ENCODE measurements at places on chromosomes 16 and 17. TPM values are rescaled to one million over a fixed set of nuclear protein-coding genes. Genes with fewer than 3 reads are reported as not detected.

DNA sequence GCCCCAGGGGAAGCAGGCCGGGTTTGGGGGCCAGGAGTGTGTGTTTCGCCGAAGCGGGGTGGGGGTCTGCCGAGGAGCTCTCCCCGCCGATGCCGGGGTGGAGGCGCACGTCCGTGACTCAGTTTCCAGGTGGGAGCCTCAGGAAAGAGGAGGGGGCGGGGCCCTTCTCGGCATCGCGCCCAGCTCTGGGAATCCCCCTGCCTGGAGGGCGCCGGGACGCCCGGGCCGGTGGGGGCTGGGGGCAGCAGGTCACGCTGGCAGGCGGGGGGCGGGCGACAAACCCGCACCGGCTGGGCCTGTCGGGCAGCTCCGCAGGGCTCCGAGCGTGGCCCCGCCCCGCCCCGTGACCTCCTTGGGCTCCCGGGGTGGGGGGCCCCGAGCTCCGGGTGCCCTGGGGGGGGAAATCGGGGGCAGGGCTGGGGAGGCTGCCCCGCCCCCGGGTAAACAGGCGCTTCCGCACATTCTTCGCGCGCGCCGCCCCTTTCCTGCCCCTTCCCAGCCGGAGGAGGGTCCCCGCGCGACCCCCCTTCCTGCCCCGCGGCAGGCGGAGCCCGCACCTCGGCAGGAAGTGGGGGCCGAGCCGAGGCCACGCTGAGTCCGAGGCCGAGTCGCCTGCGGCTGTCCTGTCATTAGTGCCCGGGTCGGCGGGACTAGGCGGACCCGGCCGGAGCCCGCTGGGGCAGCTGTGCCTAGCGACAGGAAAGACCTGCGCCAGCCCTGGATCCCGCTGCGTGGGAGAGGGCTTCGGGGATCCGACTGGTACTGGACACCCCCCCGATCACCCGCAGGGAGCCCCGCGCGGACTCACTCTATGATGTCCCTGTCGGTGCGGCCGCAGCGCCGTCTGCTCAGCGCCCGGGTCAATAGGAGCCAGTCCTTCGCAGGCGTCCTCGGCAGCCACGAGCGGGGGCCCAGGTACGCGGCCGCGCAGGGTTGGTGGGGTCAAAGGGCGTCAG is 9.3 kb downstream of the RIPOR1 start:
- H3K4me3 ChIP-seq = peak overlapping the region; percentile 56
- peaks cover 32% of the 10 kb centered on the region for H3K4me1 ChIP-seq

CFAP97D1 gene
- 0.12 TPM for polyA plus RNA-seq

DNA sequence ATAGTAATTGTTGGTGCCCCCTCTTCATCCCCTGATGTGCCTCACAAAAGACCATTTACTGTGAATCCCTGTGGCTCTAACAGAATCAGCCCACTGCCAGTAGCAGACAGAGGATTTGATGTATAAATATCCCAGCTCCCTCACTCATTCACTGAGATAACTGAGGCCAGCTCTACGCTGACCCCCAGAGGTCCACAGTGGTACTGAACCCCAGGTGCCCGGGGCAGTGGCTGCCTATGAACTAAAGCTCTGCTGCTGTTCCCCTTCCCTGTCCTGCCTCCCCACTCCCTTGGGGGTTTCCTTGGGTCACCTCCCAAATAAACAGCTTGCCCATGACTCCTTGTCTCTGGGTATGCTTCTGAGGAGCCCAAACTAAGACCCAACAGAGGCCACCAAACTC is 295.8 kb downstream of the FOXL1 start:
- no peak overlapping the region for H3K4me3 ChIP-seq
- no peak for DNase-seq
- H3K27me3 ChIP-seq = no peaks in the 10 kb centered on the region

GRCh38 chr17:80941743-80942422 is 49.8 kb upstream of the CHMP6 start:
- no peaks in the 10 kb centered on the region for H3K27me3 ChIP-seq
- H3K27ac ChIP-seq = peak overlapping the region; percentile 74
- H3K4me1 ChIP-seq = peaks cover 69% of the 10 kb centered on the region

SCARF1 gene
- 7.1 TPM for polyA plus RNA-seq
